ENCODE measurements at places on chromosomes 2 and 18.

- DNase-seq, result no peak
These were observed 65.2 kb downstream of the COPS8 start for GRCh38 chr2:237150831-237151375.

- peak; percentile 10 for DNase-seq
These were observed 152.8 kb downstream of the PID1 start for GRCh38 chr2:229118336-229118735.

DNA sequence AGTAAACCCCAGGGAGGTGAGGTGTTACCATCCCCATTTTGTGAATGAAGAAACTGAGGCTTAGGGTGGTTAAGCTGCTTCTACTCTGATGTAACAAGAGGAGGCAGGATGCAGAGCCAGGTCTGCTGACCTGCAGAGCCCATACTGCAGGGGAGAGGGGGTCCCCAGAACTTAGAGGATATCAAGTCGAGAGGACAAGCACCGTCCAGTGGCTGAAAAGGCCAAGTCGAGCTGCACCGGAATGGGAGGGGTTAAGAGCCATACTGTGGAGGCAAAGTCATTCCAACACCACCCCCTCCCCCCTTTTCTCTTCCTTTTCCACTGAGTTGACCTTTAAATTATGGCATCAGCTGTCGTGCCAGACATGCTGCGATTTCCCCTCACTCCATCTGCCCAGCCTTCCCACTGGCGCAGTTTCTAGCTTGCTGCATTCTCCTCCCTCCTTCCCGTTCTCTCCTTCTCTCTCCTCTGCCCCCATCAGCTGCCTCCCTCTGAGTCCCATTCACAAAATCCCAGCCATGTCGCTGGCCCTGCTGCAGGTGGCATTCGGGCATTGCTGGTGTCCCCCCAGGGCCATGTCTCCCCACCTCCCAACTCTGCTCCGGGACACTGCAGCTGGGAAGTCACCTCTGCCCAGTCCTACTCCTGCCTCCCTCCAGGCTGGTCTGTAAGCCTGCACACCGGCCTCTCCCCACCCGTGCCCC is 346.9 kb downstream of the DYSF start:
- no peak for DNase-seq

DNA sequence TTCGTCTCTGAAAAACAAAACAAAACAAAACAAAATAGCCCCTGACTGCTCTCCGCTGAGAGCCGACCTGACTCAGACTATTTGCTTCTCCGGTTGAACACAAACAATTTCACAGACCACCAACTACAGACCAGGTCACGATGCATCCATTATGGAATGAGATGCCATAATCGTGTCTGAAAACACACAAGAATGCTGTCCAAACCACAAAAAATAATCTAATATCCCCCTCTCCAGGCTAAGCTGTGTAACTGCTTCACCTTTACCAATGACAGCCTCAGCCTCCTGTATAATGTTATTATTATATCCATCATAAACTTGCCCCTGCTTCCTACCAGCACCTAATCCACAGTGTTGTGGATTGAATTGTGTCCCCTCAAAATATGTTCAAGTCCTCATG is 114.7 kb downstream of the DNAH6 start:
- DNase-seq, result peak; percentile 48

DNA sequence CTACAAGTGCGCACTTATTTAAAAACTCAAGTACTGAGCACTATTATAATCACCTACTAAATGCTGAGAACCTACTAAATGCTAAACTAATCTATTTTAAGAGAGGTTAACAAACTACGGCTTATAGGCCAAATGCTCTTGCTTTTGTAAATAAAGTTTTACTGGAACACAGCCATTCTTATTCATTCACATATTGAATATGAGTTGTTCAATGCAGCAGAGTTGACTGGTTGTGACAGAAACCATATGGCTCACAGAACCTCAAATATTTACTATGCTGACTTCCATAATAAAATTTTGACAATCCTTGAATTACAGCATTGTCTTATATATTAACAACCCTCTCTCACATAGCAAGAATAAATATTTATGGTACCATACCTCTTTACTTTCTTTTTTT is 103.2 kb downstream of the ZNF521 start:
- no peak for DNase-seq

- DNase-seq, result no peak
These were observed 176.0 kb downstream of the NRP2 start for GRCh38 chr2:205858275-205858674.

- no peak for DNase-seq
These were observed 48.6 kb downstream of the LINC00305 start for GRCh38 chr18:64100116-64100922.

- peak; percentile 72 for DNase-seq
These were observed 583.6 kb downstream of the FBXO15 start for GRCh38 chr18:73563901-73564472.

GRCh38 chr2:235666213-235666781 is 172.5 kb downstream of the AGAP1 start:
- peak; percentile 93 for DNase-seq

DNA sequence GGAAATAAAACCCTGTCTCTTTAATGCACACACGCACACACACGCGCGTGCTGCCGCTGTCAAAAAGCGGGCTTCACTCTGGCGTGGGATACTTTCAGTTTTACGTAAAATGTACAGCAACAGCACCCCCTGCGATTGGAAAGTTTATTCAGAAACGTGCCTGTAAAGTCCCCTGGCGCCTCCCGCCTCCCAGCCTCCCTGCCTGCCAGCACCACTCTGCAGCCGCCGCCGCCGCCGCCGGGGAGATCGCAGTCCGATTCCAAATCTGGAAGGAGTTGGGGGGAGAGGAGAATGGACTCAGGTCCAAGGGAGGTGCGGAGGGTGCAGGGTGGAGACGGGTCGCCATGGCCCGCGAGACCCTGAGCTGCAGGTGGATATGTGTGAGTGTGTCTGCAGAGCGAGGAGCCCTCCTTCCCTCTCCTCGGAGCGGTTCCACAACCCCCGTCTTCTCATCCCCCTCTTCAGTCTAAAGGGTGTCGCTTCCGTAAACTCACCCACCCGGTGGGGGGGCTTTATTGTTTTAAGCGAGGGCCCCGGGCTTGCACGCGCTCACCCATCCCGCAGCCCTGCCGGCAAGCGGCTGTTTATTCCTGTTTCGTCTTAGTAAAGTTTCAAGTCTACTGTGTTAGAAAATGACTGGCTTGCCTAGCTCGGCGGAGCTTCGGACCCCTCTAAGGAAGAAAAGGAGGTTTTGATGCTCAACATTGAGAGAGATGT is 1.8 kb upstream of the BCL11A start:
- DNase-seq, result peak; percentile 72

GRCh38 chr2:68225119-68225632 is 27.2 kb downstream of the PPP3R1 start:
- DNase-seq, result no peak

DNA sequence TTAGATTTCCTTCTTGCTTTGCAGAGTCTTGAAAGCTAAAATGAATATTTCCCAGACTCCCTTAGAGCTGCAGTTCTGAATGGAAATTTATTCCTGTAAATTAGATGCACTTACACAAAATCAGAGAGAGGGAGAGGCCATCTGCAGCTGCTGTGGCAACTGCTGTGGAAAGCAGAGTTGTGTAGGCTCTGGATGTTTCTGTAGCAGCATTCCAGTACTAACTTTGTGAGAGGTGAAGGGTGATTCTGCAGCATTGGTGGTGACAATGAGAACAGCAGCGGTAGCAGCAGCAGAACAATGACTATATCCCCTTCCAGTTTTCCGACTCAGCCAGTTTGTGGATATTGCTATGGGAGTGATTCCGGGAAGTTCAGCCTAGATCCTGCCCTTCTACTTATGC is 433.0 kb upstream of the REG3G start:
- DNase-seq, result no peak

- no peak for DNase-seq
These were observed 256.5 kb upstream of the EPAS1 start for GRCh38 chr2:46040563-46041155.

DNA sequence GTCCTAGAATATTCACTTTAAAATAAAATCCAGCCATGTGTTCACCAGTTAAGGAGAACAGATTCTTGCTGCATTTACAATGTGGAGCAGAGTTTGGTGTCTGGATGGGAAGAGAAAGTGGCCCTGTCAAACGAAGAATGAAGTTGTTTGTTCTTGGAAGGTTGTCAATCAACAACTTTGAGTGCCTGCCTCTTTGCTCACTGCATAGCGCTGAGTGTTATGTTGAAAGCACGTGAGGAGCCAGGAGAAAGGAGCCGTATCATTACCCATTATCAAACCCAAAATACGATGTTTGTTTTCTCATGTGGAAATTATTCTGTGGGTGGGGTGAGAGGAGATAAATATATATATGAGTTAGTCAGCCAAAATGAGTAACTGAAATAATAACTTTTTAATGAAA is 492.5 kb upstream of the POU3F3 start:
- DNase-seq, result no peak

- peak; percentile 91 for DNase-seq
These were observed 27.9 kb upstream of the GALNT5 start for GRCh38 chr2:157229572-157229971.

DNA sequence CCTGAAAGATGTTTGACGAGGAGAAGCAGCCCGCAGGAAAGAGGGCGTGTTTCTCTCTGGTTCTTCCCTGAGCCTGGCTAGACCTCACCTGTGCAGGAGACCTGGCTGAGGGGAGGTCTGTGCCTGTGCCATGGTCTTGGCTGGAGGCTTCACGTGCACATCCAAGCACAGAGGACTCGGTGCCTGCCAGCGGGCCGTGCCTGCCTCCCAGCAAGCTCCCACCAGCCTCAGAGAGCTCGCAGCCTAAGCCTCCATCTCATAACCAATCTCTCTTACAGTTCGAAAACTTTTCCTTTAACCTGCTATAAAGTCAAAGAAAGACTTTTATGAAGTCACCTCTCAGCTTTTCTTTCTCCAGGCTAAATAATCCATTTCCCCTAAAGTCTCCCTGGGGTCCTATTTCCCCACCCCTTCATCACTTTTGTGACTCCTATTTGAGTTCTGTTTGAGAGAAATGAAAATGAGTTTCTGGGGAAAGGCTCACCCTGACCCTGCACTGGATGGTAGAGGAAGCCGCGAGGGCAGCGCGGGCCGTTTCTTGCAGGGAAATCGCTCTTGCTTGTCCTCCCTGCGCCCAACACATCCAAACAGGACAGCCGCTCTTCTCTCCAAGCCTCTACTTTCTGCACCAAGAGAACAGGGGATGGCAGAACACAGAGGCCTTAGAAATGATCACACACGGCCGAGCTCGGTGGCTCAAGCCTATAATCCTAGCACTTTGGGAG is 521.0 kb downstream of the SOX11 start:
- DNase-seq, result no peak

DNA sequence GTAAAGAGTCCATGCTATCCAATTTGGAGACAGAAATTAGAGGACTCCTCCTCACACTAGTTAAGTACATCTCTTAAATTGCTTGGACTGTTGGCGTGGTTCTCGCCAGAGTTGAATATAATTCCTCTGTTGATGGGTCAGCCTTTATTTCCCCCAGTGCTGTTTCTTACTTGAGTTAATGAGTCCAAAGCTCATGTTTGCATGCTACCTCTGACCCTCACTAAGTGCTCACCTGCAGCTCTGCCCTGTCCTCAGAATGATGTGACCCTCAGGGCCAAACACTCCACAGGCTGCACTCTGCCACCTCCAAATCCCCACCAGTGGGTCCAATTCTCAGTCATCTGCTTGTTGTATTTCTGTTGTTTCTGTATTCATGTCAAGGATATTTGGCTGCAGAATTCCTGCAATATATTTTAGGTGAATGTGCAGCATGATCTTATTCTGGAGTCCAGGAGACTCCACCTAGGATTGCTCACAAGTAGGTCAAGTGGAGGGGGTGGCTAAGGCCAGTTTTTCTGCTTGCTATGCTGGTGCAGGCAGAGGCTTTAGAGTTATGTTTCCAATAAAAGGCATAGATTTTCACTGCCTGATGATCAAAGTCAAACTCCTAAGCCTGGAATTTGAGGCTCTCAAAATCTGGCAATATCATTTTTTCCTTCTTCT is 37.8 kb downstream of the RDH14 start:
- DNase-seq, result no peak

- no peak for DNase-seq
These were observed 166.0 kb downstream of the ARL4C start for GRCh38 chr2:234330902-234331301.

GRCh38 chr2:105184420-105184819 is 57.1 kb upstream of the GPR45 start:
- no peak for DNase-seq

DNA sequence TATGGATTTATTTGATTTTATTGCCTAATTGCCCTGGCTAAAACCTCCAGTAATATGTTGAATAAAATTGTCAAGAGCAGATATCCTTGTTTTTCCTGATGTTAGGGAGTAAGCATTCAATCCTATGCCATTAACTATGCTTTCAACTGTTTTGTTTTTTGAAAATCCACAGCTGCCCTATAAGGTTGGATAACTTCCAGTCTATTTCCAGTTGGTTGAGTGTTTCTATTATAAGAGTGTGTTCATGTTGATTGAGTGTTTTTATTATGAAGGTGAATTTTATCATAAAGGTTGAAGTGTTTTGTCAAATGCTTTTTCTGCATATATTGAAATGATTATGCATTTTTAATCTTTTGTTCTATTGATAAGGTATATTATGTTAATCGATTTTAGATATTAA is 149.9 kb upstream of the SCN7A start:
- no peak for DNase-seq

DNA sequence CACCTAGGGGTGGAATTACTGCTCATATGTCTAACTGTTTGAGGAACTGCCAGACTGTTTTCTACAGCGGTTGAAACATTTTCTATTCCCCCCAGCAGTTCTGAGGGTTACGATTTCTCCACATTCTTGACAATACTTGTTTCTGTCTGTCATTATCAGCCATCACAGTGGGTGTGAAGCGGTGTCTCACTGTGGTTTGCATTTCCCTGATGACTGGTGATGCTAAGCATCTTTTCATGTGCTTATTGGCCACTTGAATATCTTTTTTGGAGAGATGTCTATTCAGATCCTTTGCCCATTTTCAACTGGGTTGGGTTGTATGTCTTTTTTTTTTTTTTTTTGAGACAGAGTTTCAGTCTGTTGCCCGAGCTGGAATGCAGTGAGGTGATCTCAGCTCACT is 63.0 kb downstream of the ADNP2 start:
- no peak for DNase-seq

DNA sequence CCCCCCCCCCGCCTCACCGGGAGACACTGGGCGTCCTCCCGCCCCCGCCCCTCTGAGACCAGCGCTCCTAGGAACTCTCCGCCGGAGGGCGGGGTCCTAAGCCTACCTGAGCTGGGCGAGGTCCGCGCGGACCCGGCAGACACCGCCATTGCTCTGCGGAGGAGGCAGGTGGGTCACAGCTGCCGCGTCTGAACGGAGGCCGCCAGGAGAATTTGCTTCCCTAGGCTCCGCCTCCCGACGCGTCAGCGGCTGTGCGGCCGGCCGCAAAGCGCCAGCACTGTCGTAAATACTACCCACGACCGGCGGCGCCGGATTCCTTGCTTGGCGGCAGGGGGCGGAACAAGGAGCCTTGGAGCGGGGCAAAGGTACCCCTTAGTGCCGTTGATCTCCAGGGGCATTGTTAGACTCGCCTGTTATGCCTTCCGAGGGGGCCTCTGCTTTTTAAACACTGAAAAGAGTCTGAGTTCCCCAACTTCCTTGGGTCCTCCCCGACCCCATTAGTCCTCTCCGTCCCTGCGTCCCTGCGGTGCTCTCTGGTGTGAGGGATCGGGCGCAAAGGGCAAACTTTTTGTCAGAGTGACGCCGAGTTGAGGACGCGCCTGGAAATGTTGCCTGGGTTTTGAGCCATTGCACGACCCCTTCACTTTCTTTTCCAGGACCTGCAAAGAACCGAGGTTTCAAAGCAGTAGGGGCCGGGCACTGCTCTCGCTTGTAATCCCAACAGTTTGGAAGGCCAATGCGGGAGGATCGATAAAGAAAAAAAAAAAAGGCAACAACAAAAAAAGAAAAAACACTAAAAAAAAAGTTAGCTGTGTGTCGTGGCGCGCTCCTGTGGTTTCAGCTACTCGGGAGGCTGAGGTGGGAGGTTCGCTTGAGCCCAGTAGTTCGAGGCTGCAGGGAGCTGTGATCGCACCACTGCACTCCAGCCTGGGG is at the start of gene GGCX:
TSS of gene GGCX (minus strand) at position 214 of the 933 bp plus-strand sequence. CDS start at position 149, 65 bp downstream.
- DNase-seq, result peak; percentile 95

Measured in astrocyte of the spinal cord (primary cell).